ENCODE measurements at places on chromosomes 1 and 21.

DNA sequence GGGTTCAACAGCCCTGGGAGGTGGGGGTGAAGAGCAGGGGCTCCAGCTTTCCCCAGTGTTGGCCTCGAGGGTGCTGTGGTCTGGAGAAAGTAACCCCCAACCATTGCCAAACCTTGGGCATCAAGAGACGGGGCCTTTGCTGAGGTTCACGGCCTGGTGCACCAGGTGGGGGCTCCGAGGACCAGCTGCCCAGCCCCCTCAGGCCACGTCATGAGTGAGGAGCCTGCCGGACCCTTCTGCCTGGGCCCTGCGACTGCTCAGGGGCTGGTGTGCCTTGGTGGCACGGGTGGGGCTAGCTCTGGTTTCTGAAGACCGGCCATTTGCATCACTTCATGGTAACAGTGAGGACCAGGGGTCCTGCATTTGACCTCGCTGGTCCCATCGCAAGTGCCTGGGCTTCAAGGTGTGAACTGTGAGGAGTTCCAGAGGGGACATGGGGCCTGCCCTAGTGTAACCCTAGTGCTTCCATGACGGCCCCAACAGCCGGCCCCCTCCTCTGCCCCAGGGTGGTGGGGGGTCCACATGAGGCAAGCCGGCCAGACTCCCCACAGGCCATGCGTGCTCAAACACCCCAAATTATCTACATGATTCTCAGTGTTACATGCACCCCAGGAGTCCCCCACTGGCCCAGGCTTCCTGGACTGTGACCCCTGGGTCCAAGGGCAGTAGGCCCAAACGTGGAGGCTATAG is 13.5 kb downstream of the MORN1 start:
- DNase-seq = no peak

DNA sequence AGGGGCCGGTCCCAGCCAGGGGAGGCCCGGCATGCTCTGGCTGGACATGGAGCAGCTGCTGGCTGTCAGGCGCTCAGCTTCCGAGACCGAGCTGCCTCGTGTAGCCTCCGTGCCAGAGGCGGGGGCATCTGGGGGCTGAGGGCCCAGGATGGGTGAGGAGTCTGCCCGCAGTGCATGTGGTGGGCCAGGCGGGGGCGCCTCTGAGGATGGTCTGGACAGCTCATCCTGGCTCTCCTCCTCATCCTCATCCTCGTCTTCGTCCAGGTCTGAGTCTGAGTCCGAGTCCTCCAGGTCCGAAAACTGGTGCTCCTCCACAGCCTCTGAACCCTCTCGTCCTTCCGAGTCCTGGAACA is 28.9 kb upstream of the EDN2 start:
- DNase-seq = no peak

GRCh38 chr1:247453245-247453644 is 4.7 kb downstream of the OR2B11 start:
- no peak for DNase-seq

GRCh38 chr1:223248001-223248769 is 105.1 kb upstream of the TLR5 start:
- DNase-seq = no peak

- no peak for DNase-seq
Measured at GRCh38 chr21:45977396-45977795, 4.2 kb upstream of the COL6A1 start.

DNA sequence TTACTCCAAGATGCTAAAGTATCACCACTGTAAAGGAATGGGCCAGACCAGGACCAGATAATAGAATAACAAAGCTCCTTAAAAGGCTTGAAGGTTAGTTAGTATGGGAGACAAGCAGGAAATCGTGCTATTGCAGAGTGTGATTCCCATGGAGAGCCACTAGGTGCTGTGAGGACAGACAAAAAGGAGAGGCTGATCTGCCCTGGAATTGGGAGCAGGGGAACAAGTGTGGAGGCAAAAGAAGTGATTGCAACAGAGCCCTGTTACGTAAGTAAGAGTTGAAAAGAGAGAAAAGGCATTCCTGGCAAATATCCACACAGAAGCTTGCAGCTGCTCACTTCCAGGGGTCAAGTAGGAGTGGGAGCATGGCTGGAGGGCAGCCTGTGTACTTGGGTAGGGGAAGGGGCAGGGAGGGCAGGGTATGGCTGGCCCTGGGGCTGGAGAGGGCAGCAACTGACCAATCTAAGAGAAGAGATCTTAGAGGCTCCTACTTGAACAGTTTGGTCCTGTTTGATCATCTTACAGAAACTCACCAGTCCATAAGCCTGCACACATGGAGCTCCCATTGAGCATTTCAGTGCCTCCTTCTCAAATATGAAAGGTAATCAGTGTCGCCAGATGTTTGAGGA is 207.7 kb upstream of the GJB5 start:
- no peak for DNase-seq
